ENCODE measurements at places on chromosomes 1 and 21.
A peak's percentile ranks its signal among the peaks of the same experiment; 100 is the strongest.

GRCh38 chr1:171717062-171717718, 24.7 kb downstream of the VAMP4 start:
- DNase-seq: no peak

DNA sequence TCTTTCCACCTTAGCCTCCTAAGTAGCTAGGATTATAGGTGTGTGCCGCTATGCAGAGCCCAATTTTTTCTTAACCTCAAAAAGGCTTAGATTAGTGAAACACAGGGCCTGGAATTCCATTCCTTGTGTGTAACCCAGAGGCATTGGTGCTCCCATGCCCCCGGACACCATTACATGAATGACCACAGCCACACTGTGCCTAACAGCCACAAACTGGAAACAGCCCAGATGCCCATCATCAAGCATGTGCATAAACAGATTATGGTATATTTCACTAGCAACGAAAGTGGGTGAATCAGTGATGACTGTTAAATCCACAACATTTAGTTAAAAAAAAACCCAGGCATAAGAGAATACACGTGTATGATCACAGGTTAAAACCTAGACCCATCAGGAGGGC, 24.4 kb downstream of the ADAM30 start:
- DNase-seq: no peak

GRCh38 chr1:65459397-65459768, 38.9 kb downstream of the LEPR start:
- DNase-seq: peak; percentile 79

DNA sequence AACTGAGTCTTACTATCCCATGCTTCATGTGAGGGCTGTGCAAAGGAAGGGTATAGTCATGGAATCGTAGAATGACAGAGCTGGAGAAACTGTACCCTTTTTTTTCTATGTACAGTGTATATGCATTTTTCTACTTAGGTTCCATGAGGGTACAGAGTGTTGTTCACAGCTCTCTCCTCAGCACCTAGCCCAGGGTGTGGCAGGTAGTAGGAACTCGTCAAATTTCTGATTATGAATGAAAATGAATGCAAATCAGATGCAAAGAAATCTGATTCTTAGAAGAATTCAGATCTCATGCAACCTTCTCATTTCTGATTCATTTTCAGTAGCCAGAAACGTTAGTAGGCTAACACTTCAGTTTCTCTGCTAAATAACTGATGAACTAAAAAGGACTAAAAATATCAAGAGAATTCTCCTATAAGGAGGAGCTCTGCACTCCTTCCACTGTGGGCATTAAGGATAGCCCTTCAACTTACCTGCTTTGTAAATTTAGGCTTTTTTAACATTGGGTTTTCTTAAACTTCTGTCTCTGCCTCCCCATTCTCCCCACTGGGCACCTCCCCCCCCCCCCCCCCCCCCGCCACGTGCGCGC, 18.0 kb upstream of the HHAT start:
- no peak for DNase-seq

DNA sequence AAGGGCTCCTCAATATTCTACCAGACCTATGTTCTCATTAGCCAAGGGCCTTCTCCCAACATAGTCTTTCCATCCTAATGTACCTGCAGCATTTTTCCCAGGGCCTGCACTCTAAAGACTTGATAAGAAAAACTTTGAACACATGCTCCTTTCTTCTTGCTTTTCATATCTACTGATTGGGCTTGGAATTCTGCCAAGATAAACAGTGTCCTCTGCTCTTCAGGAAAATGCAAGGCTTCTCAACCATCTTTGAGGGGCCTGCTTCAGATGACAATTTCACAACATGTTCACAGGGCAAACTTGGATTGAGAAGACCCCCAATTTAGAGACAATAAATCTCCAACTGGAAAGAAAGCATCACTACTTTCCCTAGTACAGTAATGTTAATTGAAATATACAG, 25.8 kb upstream of the PPT1 start:
- peak; percentile 42 for DNase-seq

DNA sequence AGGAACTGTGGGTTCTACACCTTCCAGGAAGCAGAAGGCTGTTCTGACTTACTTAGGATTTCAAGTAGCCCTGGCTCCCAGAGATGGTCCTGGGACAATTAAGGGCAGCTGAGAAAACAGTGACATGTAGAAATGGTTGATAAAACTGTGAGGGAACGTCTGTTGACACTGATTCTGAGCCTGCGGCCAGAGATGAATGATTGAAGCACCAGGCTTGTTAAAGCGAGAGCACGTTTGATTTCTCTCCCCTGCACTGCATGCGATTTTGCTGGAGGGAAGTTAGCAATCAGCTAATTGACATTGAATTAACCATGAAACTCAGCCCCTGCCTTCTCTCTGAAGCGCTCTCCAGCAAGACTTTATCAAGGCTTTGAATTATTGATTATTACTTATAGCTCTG, 29.9 kb upstream of the POU3F1 start:
- no peak for DNase-seq

GRCh38 chr1:241674805-241675384, 22.8 kb downstream of the WDR64 start:
- no peak for DNase-seq

DNA sequence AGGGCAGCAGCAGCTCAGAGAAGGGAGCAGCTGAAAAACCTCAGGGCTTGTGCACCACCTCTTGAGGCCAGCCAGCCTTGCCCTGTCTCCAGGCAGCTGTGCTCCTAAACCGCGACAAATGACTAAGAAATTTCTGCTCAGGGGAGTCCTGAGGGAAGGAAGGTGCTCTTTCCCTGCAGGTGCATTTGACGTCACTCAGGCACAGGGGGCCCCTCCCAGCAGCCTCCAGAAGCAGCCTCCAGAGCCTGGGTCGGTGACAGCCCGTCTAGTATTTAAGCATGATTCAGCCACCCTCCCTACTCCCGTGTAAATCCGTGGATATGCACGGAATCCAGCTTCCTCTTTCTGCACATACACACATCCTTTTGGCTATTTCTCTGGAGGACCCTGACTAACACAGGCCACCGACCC, 560.5 kb downstream of the KIF26B start:
- peak; percentile 37 for DNase-seq

DNA sequence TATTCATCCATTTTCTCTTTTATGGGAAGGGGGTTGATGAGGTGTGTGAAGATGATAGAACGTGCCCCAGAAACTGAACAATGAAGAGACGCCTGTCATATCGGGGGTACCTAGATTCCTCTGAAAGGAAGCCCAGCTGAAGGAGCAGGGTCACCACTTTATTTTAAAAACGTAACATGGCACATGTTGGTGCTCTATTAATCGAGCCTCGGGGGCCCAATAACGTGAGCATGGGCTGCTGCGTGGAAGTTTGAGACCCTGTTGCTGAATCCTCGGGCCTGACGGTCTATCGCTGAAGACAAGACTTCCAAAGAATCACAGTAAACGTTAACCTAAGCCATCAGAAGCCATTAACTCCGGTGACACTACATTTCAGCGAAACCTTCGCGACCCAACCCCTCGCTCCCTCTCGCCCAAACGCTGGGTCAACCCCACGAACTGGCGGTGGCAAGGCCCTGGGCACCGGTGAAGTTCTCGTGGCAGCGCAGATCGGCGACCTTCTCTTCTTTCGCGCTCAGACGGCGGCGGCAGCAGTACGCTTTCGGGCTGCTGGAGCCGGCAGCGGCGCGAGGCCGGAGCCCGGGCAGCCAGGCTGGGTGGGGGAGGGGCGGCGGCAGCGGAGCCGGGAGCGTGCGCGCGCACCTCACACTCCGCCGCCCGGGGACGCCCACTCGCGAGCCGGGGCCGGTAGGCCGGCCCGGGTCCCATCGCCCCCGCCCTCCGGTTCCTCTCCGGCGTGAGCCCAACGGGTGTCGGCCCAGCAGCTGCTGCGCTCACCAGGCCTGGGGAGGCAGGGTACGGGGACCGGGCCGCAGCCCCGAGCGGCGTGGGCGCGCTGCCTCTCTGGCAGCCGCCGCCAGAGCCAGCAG, 838 bp upstream of the MAN1A2 start:
- DNase-seq: peak; percentile 80

DNA sequence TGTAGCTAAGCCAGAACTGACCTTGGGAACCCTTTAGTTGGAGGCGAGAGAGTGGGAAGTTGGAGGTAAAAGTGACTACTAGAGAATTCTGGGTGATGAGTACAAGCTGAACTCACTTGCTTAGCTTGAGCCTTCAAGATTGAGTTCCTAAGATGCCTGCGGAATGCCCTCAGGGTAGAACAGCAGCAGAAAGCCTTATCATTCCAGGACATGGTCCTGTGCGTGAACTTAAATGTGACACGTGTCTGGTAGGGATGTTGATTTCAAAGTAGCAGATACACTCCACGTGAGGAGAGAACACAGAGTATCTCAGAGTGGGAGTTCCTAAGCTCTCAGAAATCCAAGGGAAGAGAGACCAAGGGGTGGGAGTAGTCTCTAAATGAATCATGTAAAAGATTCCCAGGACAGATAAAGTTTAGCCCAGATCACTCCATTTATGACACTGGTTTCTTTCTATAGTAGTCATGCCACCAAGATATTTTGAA, 60.1 kb downstream of the KCNK1 start:
- DNase-seq: no peak

DNA sequence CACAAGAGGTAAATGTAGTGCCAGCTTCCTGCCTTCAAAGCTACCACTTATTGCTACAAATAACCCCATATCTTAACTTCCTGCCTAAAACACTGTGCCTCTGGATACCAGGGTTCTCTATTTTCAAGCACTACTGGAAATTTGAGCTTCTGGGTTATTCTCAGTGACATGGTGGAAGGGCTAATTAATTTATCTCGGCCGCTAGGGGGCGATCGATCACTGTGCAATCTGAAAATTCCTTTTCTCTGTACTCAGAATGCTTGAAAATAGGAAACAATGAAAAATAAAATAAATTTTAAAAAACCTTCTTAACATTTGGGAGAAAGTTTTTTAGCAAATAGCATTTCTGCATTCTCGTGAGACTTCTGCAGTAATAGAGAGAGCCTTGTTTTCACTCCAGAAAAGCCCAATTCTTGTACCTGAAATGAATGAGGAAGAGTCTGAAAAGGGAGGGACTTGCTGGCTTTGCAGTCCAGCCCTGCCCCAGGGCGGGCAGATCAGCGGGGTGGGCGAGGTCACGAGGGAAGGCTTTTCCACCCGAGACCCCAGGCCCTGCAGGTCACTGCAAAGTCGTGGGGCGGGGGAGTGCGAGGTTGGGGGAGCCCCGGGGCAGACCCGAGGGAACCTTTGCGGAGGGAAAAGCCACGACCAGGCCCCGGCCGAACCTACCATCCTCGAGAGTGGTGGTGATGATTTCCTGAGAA, 276.7 kb downstream of the PCP4 start:
- peak; percentile 74 for DNase-seq

GRCh38 chr1:65083263-65083896, 64.6 kb upstream of the AK4 start:
- DNase-seq: no peak

DNA sequence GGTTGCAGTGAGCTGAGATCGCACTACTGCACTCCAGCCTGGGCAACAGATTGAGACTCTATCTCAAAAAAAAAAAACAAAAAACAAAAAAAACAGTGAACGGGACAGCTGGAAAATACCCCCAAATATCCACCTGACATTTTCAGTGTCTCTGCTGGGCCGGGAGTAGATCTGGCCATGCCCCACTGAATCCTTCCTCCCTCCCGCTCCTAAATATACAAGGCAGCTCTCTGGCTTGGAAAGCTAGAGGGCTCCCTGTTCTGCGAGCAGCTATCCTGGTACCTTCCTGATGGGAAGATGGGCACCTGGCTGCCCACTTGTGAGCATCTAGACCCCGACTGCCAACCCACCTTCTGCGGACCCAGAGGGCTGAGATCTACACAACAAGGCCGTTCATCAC, 21.4 kb downstream of the SPSB1 start:
- no peak for DNase-seq

- DNase-seq: no peak
Observed at GRCh38 chr1:193703121-193703520, 516.7 kb upstream of the B3GALT2 start.

- no peak for DNase-seq
Observed at GRCh38 chr1:207999274-207999915, 88.5 kb upstream of the CD34 start.

DNA sequence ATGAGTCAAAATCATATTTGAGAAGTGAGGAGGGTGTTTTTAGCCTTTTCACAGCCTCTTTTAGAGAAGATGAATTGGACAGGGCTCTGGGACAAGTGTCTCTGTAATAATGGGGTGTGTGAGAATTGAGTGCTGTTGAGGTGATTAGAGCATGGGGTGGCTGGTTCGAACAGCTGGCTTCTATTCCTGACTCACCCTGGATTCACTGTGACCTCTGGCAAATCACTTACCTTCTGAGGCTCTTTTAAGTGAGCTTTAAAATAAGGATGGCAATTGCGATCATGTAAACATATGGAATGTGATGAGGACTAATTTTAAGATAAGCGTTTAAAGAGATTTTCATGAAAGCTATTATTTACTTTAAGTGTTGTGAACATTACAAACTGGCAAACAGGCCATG, 243.4 kb downstream of the ADGRL2 start:
- DNase-seq: no peak

GRCh38 chr1:182069028-182069466, 7.5 kb upstream of the ZNF648 start:
- DNase-seq: peak; percentile 90

GRCh38 chr1:151839457-151840403, at the start of gene C2CD4D:
TSS of gene C2CD4D (minus strand) at chr1:151839820. CDS start at chr1:151838989, 831 bp downstream.
- DNase-seq: peak; percentile 99

DNA sequence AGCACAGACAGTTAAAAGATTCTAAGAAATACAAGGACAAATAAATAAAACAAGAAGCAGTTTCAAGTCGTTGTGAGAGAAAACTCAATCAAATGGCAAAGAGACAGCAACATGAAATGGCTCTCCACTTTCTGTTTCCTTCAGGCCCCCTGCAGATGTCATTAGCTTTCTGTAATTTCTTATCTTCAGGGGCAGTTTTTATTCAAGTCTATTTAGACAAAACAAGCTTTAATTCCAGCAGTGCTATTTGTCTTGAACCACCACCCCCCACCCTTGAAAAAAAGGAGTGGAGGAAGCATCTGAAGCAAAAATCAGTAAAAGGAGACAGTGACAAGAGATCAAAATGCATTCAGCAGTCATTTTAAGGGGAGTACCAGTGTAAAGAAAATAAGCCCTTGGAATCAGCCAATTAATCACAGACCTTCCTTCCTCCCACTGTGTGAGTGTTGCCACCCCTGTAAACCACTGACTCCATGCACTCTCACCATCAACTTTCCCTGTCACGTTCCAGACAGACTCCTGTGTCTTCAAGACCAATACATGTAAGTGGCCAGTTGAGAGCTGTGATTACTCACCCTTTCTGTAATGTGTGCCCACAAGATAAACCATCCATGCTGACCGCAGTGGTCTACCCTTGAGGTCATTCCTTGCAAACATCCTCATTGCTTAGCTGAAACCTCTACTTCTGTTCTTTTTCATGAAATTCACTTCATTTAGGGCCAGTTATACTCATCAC, 136.1 kb upstream of the HOOK1 start:
- peak; percentile 26 for DNase-seq
